Germinal center (tissue), 1 donor: ENCODE measurements at places on chromosomes 16 and 17.

GRCh38 chr16:57541754-57542435 lies 548 bp upstream of the ADGRG5 start:
- no peak for DNase-seq

GRCh38 chr17:34706029-34706428 lies 126.6 kb downstream of the TMEM132E start:
- DNase-seq: no peak

DNA sequence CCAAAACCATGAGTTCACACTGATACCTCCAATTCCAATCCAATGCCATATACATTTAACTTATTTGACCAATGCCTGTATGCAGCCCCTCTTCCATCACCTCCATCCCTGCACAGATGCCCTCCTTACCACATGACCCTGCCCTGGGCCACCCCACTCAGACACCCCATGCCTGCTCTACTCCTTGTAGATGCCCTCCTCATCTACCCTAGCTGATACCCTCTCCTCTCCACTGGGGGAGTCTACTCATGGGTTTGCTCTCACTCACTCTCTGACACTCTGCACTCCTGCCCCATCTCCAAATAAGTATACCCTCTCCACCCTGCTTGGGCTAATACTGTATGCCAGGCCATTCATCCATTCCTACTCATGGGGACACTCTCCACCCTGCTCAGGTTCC lies 16.0 kb upstream of the CMTM4 start:
- DNase-seq: no peak

DNA sequence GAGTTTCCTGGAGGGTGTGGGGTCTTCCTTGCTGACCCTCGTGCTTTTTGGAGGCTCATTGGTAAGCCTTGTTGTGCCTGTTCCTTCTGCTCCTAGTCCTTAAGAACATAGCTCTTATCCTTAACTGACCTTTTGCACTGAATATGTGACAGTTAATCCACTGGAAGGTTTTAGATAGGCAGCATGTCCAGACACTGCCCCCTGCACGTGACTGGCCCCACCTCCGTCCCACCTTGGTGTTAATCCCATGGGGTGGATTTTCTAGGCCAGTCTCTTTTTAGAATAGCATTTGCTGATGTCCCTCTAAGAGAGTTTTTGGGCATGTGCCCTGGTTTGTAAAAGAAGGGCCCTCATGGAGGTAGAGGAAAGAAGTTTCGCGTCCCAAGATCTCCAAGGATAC lies 58.3 kb downstream of the RBFOX1 start:
- DNase-seq: no peak

GRCh38 chr16:89442588-89442987 lies 47.8 kb downstream of the ANKRD11 start:
- no peak for DNase-seq

DNA sequence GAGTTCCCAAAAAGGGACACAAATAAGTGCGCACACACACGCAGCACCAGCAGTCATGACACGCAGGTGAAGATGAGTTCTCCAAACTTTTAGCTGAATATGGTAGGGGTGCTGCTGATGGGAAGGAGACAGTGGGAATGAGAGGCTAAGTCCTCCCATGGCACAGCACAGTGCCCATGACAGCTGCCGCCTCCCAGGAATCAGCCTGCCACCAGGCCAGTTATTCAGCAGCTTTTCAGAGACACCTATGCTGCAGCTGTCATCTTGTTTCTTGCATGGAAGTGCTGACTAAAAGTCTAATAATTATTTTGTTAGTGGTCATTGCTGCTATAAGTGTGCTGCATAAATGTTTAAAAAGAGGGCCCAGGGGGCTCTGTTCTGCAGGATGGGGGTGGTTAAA lies 12.2 kb downstream of the WFIKKN2 start:
- DNase-seq: no peak

GRCh38 chr16:23835390-23836077 lies at the start of gene PRKCB:
PRKCB (plus strand) TSS chr16:23835983.
- peak; percentile 96 for DNase-seq

GRCh38 chr17:41932816-41933389 lies 2.5 kb downstream of the ODAD4 start:
- no peak for DNase-seq

DNA sequence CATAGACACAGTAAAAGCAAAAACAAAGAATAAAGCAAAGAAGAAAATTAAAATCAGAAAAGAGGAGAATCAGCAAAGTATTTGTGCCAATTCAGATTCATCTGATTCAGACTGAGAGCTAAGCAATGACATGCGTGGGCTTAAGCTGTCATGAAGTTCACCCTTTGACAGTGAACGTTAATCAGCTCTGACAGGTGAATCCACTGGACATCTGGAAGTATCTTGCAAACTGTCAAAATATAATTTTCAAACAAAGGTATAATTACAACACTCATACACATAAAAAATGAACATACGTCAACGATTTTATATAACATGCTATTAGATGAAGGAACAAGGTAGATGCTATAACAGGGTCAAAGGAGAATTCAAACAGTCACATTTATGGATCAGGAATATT lies 596.3 kb upstream of the SALL1 start:
- DNase-seq: no peak

DNA sequence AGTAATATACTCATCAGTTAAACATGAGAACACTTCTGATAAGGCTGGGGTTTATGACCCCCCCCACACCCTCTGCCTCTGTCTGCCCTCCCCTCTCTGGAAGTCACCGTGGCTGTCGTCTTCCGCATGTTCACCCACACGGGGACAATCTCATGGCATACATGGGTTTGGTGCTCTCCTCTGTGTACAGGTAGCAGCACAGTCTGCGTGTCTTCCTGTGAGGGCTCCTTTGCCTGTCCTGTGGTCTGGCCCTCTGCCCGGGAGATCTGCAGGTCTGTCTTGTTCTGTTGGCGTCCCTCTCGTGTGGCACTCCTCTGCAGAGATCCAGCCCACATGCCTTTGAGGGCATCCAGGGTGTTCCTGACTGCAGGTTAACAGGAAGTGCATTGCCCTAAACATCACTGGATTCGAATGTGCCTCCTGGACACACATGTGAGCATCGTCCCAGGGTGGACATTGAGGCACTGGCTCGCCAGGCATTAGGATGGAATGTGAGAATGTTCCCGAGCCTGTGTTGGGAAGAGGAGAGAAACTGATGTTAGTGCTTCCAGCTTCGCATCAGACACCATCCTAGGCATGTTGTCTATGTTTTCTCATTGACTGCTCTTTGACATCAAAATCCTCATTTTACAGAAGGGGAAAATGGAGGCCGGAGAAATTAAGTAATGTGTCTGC lies 54.5 kb downstream of the NKD1 start:
- no peak for DNase-seq
